ENCODE measurements at places on chromosomes 11 and 22.
A peak's percentile ranks its signal among the peaks of the same experiment; 100 is the strongest.

- no peak for DNase-seq
These were observed 539.7 kb downstream of the MIAT start for GRCh38 chr22:27197052-27197451.

GRCh38 chr11:33885338-33886005 is 6.4 kb downstream of the LMO2 start:
- DNase-seq = no peak

DNA sequence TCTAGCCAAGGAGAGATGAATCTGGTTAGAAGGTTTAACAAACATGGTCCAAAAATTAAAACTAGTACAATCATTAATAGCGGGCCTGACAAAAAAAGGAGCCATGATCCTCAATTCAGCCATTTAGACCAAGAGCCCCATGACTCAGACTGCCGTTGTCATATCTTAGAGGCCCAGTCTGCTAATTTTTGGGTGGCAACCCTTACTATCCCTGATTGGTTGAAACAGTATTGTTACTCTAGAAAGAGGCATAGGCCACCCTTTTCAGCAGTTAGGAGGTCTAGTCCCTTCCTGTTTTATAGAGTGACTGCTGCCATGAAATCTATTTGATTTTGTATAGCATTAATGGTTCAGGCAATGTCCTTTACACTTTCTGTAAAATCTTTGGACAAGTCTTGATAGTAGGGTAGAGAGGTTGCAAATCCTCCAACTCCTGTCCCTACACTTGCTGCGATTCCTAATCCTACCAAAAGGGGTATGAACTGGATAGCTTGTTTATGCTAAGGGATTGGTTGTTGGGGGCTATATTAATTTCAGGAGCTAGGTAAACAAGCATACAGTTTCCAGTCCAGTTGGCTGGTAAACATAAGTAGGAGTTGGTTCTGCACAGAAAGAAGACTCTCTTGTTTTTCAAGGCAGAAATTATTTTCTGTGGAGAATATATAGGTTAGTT is 1056.3 kb upstream of the CNTN5 start:
- no peak for DNase-seq

- no peak for DNase-seq
These were observed 18.1 kb downstream of the TSPAN32 start for GRCh38 chr11:2319791-2320472.

DNA sequence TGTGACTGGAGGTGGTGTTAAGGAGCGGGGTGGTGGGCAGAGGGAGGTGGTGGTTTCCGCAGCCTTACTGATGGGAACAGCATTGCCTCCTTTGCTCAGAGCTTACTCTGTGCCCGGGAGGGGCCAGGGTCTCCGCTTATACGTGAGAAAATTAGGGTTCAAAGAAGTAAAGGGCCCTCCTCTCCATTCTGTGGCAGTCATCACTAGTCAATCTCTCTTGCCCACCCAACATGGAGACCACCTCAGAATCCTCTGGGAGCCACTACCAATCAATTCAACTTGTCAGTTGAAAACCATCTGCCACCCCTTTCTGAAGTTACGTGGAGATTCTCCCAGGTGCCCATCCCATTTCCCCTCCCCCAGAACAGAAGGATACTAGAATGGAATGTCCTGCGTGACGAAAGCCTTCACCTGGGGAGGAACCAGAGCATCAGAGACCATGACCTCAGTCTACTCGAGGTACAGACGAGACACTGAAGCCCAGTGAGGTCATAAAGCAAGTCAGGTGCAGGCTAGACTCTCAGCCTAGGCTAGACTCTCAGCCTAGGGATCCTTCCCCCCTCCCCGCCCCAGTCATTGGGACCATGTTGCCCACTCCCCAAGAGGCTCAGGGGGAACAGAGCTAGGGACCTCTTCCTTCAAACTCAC is 2.0 kb downstream of the SELENOM start:
- DNase-seq = no peak

DNA sequence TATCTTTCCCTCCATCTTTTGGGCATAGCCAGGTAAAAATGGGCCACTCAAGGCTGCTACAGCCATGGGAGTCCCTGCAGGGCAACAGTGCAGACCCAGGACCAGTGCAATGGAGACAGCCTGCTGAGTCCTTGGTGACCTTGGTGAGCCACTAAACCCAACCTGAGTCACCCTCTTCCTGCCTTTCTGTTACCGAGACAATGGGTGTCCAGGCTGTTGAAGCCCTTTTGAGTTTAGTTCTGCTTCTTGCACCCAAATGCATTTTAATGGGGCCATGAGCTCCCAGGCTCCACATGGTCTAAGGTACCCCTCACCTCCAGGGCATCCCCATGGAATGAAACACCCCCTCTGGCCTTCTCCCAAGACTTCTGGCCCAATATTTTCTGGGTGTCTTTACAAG is 874 bp upstream of the PLAAT4 start:
- no peak for DNase-seq

GRCh38 chr11:81497202-81497804 is 1236.4 kb downstream of the FAM181B start:
- peak; percentile 9 for DNase-seq

All from stromal cell of bone marrow (primary cell).